ENCODE measurements at places on chromosomes 4 and X.
A peak's percentile ranks its signal among the peaks of the same experiment; 100 is the strongest.

- no peaks in the 10 kb centered on the region for H3K36me3 ChIP-seq
- no peaks in the 10 kb centered on the region for H3K4me1 ChIP-seq
- H3K27me3 ChIP-seq = no peaks in the 10 kb centered on the region
- H3K27ac ChIP-seq = no peak overlapping the region
These were observed 270.7 kb downstream of the GRXCR1 start for GRCh38 chr4:43163101-43163792.

- H3K4me1 ChIP-seq = no peaks in the 10 kb centered on the region
- DNase-seq = no peak
- H3K27ac ChIP-seq = no peak overlapping the region
- no peak overlapping the region for H3K4me3 ChIP-seq
These were observed 5.1 kb downstream of the ZXDA start for GRCh38 chrX:57905141-57905540.

GRCh38 chr4:43682551-43682950, 766.1 kb downstream of the KCTD8 start:
- no peaks in the 10 kb centered on the region for H3K4me1 ChIP-seq
- H3K27ac ChIP-seq = no peak overlapping the region
- no peak for DNase-seq
- H3K27me3 ChIP-seq = no peaks in the 10 kb centered on the region

DNA sequence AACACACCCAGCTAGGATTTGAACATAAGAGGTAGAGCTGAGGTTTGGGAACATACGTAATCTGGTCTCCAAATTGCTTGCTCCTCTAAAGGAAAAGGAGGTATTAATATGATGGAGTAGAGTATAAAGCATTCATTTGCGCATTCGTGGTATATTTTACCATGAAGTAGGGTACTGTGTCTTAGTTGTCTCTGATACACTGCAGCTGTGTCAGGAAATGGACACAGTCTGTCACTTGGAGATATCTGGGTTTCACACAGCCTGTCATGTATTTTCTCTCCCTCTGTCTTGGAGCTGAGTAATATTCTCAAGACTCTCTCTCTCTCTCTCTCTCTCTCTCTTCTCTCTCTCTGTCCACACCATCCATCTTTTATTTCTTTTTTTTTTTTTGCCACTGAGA, 274.8 kb upstream of the UGT8 start:
- H3K27ac ChIP-seq = no peak overlapping the region
- DNase-seq = no peak
- no peak overlapping the region for H3K4me3 ChIP-seq
- H3K36me3 ChIP-seq = no peaks in the 10 kb centered on the region

DNA sequence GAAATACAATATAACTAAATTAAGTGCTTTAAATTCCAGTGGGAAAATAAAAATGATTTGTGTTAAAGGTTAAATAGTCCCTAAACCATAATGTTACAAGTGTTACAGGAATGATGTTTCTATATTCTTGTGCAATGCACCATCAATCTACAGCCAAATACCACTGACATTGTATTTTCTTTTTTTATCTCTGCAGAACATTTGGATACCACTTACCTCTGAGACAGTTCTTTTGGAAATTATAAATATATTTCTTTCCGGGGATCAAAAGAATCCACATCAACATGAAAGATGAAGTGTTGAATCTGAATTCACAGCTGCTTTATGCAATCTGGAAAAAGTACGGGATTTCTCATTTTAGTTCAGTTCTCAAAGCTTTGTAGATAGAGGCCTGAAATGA, 518.3 kb upstream of the AGA start:
- H3K4me1 ChIP-seq = no peaks in the 10 kb centered on the region
- H3K4me3 ChIP-seq = no peak overlapping the region
- H3K36me3 ChIP-seq = no peaks in the 10 kb centered on the region
- H3K27ac ChIP-seq = no peak overlapping the region
- H3K27me3 ChIP-seq = no peaks in the 10 kb centered on the region
- DNase-seq = no peak

GRCh38 chrX:39953879-39954278, 143.9 kb downstream of the BCOR start:
- no peaks in the 10 kb centered on the region for H3K36me3 ChIP-seq
- H3K27me3 ChIP-seq = no peaks in the 10 kb centered on the region
- peak overlapping the region; percentile 14 for H3K27ac ChIP-seq
- H3K4me3 ChIP-seq = no peak overlapping the region

DNA sequence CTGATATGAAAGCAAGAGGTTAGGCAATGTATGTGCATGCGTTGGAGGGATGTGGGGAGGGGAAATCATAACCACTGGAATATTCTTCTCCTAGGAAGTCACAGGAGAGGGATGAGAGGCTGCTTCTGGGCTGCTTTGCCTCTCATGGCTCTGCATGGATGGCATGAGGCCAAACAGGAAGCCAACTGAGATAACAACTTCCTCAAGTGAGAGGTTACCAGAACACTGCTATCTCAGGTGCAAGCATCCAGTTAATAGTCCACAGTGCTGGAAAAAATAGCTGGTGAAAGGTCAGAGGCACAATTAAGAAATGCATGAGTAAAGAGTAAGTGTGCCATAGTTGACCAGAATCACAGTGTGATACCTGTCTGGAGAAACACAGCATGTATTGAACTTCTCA, 113.3 kb downstream of the ELOVL6 start:
- DNase-seq = peak; percentile 59
- H3K27ac ChIP-seq = no peak overlapping the region
- no peaks in the 10 kb centered on the region for H3K36me3 ChIP-seq
- peaks cover 13% of the 10 kb centered on the region for H3K4me1 ChIP-seq

DNA sequence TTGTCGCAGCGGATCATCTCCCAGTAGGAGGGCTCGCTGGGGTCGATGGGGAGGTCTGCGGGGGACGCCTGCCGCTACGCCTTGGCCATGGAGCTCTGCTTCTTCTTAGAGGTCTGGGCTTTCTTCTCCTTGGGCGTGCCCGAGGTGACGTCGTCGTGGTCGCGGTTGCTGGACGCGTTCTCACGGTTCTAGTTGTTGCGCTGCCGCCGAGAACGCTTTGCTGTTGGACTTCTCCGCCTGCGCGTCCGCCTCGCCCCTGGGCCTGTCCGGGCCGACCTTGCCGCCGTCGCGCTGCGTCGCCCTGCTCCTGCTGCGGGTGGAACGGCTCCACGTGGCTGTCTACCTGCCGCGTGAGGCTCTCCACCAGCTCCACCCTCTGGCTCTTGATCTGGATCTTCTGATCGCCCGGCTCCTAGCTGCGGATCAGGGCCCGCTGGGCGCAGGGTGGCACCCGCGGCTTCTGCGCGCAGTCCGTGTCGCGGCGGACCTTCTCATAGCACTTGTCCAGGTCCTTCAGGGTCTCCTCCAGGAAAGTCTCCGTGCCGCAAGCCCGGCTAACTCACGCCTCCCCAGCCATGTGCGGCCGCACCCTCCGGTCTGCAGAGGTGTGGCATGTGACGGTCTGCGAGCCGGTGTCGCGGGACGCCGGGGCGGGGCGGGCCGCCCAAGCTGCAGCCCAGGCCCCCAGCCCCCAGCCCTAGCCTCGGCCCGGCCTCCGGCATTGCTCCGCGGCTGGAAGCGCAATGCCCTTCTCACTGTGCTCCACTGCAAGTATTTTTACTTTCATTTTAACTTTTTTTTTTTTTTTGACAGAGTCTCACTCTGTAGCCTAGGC, 40.5 kb upstream of the OGT start:
- no peaks in the 10 kb centered on the region for H3K4me1 ChIP-seq
- no peaks in the 10 kb centered on the region for H3K36me3 ChIP-seq
- peak overlapping the region; percentile 9 for H3K27ac ChIP-seq
- DNase-seq = peak; percentile 66

- H3K27ac ChIP-seq = no peak overlapping the region
- H3K27me3 ChIP-seq = no peaks in the 10 kb centered on the region
- no peak for DNase-seq
- H3K4me1 ChIP-seq = no peaks in the 10 kb centered on the region
These were observed 446.8 kb downstream of the ANKRD50 start for GRCh38 chr4:124265701-124266100.

DNA sequence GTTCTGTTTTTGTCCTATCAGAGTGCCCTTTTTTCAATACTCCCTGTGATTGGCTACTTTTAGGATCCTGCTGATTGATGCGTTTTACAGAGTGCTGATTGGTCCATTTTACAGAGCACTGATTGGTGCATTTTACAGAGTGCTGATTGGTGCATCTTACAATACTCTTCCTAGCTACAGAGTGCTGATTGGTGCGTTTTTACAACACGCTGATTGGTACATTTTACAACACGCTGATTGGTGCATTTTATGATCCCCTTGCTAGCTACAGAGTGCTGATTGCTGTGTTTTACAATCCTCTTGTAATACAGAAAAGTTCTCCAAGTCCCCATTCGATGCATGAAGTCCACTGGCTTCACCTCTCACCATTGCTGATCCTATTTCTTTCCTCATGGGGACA, 176.8 kb downstream of the GC start:
- no peaks in the 10 kb centered on the region for H3K36me3 ChIP-seq
- H3K27ac ChIP-seq = no peak overlapping the region
- H3K4me1 ChIP-seq = no peaks in the 10 kb centered on the region
- DNase-seq = no peak
- no peak overlapping the region for H3K4me3 ChIP-seq
- H3K27me3 ChIP-seq = no peaks in the 10 kb centered on the region

GRCh38 chrX:10015723-10016518, 48.8 kb downstream of the CLDN34 start:
- no peaks in the 10 kb centered on the region for H3K36me3 ChIP-seq
- H3K27me3 ChIP-seq = no peaks in the 10 kb centered on the region
- H3K4me3 ChIP-seq = peak overlapping the region; percentile 38
- DNase-seq = no peak

- H3K27ac ChIP-seq = no peak overlapping the region
- no peak for DNase-seq
- H3K4me1 ChIP-seq = no peaks in the 10 kb centered on the region
- no peaks in the 10 kb centered on the region for H3K36me3 ChIP-seq
- H3K4me3 ChIP-seq = no peak overlapping the region
- H3K27me3 ChIP-seq = no peaks in the 10 kb centered on the region
These were observed 187.1 kb downstream of the BCOR start for GRCh38 chrX:39910651-39911050.

GRCh38 chr4:70943114-70943513, 40.9 kb downstream of the MOB1B start:
- no peaks in the 10 kb centered on the region for H3K27me3 ChIP-seq
- H3K36me3 ChIP-seq = no peaks in the 10 kb centered on the region
- H3K27ac ChIP-seq = no peak overlapping the region
- no peak overlapping the region for H3K4me3 ChIP-seq
- no peaks in the 10 kb centered on the region for H3K4me1 ChIP-seq

GRCh38 chr4:8274066-8274652, 4.6 kb downstream of the HTRA3 start:
- H3K4me1 ChIP-seq = no peaks in the 10 kb centered on the region
- no peaks in the 10 kb centered on the region for H3K36me3 ChIP-seq
- H3K27ac ChIP-seq = peak overlapping the region; percentile 32
- no peaks in the 10 kb centered on the region for H3K27me3 ChIP-seq

- no peaks in the 10 kb centered on the region for H3K36me3 ChIP-seq
- no peaks in the 10 kb centered on the region for H3K27me3 ChIP-seq
- no peak overlapping the region for H3K27ac ChIP-seq
These were observed 52.6 kb downstream of the LIMCH1 start for GRCh38 chr4:41590591-41590990.

- H3K4me3 ChIP-seq = no peak overlapping the region
- no peak for DNase-seq
- no peaks in the 10 kb centered on the region for H3K27me3 ChIP-seq
- no peaks in the 10 kb centered on the region for H3K36me3 ChIP-seq
- no peak overlapping the region for H3K27ac ChIP-seq
These were observed 38.9 kb downstream of the DRD5 start for GRCh38 chr4:9820343-9820742.

DNA sequence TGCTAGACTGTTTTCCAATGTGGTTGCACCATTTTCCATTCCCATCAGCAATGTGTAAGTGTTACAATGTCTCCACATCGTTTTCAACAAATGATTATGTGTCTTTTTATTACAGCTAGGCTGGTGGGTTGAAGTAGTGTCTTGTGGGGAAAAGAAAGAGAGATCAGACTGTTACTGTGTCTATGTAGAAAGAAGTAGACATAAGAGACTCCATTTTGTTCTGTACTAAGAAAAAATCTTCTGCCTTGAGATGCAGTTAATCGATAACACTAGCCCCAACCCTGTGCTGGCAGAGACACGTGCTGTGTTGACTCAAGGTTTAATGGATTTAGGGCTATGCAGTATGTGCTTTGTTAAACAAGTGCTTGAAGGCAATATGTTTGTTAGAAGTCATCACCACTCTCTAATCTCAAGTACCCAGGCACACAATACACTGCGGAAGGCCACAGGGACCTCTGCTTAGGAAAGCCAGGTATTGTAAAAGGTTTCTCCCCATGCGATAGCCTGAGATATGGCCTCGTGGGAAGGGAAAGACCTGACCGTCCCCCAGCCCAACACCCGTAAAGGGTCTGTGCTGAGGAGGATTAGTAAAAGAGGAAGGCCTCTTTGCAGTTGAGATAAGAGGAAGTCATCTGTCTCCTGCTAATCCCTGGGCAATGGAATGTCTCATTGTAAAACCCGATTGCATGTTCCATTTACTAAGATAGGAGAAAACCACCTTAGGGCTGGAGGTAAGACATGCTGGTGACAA, 23.0 kb upstream of the UGT2B15 start:
- no peak overlapping the region for H3K4me3 ChIP-seq
- DNase-seq = no peak
- H3K27ac ChIP-seq = no peak overlapping the region
- H3K27me3 ChIP-seq = no peaks in the 10 kb centered on the region
- no peaks in the 10 kb centered on the region for H3K4me1 ChIP-seq
- H3K36me3 ChIP-seq = no peaks in the 10 kb centered on the region

DNA sequence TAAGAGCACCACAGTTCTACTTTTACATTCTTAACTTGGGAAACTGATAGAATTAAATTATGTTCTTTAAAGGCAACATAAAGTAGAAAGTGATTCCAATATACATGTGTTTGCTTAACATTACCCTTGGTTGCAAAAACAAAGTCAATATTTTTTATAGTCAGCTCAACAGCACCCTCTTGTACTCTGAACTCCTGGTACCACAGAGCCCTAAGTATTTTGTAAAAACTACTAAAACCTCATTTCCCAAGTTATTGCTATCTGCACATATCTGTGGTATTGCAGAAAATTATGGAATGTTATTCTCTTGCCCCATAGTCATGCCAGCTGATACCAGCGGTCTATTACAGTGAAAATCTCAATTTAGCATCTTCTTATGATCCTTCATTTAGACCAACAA, 2.9 kb downstream of the KIF4A start:
- no peaks in the 10 kb centered on the region for H3K27me3 ChIP-seq
- H3K4me3 ChIP-seq = no peak overlapping the region
- DNase-seq = no peak
- H3K27ac ChIP-seq = no peak overlapping the region

Measured in Peyer's patch (tissue), 4 donors.